ENCODE measurements at places on chromosomes 11 and 22.

GRCh38 chr11:116603728-116604323 lies 169.0 kb downstream of the BUD13 start:
- no peak for DNase-seq

- DNase-seq, result no peak
These were observed 679.3 kb upstream of the CCDC179 start for GRCh38 chr11:23539556-23539955.

GRCh38 chr11:12543596-12544415 lies 130.4 kb upstream of the TEAD1 start:
- DNase-seq, result no peak

- no peak for DNase-seq
These were observed 22.6 kb upstream of the TTLL12 start for GRCh38 chr22:43209523-43209890.

DNA sequence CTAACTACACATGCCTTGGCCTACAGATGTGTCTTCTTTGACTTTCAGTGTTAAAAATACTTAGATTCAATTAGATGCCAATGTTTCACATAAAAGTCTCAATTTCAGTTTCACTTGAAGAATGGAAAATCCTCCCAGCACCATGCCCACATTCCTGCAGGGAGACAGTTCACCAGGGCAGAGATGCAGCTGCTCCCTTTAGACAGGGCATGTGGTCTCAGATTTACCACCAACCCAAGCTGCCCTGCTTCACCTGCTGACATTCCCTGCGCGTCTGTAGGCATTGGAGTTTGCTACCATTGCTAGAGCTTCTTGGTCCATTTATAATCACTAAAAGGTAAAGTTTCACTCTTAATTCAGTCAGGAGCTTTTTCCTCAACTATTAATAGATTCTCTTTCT lies 113.9 kb downstream of the ARFGAP2 start:
- DNase-seq, result no peak

- DNase-seq, result no peak
These were observed 10.7 kb upstream of the CKAP5 start for GRCh38 chr11:46856605-46857343.

- DNase-seq, result no peak
These were observed 16.7 kb downstream of the OSBPL5 start for GRCh38 chr11:3148255-3148989.

DNA sequence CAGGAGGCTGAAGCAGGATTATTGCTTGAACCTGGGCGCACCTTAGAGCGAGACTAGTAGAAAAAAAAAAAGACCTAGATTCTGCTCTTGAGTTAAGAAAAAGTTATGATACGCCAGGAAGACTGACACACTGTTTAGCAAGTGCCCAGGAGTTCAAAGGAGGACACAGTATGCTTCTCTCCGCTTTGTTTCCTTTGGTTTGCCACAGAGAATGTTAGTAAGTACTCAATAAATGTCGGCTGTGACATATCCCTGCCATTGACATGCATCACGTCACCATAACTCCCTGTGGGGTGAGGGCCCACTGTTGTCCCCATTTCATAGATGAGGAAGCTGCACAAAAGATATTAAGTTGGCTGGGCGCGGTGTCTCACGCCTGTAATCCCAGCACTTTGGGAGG lies 7.1 kb downstream of the SPTBN2 start:
- DNase-seq, result no peak

- no peak for DNase-seq
These were observed 239.2 kb downstream of the METTL15 start for GRCh38 chr11:28347371-28347770.

GRCh38 chr11:14380947-14381561 lies 22.1 kb upstream of the RRAS2 start:
- DNase-seq, result peak; percentile 54

DNA sequence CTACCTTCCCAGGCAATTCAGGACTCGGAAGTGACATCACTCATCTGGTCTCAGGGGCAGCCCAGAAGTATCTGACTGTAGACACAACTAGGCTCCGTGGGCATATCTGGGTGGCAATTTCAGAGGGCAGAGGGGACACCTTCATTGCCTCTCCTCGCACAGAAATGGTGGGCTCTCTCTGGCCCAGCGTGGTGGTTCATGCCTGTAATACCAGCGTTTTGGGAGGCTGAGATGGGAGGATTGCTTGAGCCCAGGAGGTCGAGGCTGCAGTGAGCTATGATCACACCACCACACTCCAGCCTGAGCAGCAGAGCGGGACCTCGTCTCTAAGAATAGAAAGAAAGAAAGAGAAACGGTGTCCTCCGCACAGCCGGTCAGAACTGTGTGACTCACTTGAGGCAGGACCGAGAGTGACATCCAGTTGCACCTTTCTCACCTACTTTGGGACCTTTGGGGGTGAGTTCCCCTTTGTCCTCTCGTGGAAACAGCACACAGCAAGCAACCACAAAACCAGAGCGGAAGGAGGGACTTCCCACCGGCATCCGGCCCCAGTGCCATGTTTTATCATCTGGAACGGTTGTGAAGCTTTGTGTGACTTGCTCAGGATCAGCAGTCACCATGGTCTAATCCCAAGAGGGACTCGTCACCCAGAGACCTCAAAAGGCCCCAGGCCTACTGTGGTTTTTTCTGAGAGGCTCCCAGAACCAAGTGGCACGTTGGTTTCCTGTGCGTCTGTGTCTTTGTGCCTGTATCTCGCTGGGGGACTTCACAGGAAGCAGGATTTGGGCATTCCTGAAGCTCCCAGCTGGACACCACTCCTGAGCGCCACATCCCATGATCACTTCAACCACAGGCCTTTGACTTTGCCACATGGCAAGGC lies 38.4 kb upstream of the EMID1 start:
- DNase-seq, result no peak

GRCh38 chr11:60561254-60561653 lies 46.1 kb downstream of the MS4A13 start:
- DNase-seq, result no peak

DNA sequence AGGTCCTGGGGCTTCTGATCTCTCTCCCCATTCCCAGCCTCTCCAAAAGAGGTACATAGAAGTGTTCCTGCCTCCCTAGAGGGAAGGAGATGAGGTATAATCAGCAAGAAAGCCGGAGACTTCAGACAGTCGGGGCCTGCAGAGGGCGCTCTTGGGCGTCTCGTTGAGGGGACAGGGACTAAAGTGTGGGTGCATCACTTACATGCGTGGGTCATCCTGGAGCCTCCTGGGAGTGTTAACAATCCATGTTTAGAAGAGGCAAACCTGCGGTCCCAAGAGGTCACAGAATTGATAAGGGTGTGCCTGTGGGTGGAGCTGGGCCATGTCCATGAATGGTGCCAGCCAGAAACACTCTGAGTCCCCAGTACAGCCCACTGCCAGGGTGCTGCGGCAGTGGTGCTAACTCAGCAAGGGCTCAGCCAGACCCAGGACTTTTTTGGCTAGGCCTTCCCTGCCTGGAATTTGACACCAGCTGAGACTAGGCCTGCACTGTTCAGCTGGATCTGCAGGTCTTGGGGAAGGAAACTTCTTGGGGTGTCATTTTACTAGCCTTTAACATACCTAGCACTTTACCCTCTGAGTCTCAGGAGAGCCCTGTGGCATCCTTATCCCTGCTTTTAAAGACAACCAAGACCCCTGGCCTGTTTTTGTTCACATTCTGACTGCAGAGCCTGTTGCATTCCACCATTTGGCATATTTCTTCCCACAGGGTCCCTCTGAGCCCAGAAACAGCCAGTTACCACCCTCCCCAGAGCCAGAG lies 5.5 kb downstream of the YDJC start:
- peak; percentile 36 for DNase-seq
